CD4-positive, CD25-positive, alpha-beta regulatory T cell (primary cell): ENCODE measurements at places on chromosomes 4 and X.

GRCh38 chr4:83552924-83553323 lies 17.0 kb downstream of the GPAT3 start:
- DNase-seq: peak; percentile 21

DNA sequence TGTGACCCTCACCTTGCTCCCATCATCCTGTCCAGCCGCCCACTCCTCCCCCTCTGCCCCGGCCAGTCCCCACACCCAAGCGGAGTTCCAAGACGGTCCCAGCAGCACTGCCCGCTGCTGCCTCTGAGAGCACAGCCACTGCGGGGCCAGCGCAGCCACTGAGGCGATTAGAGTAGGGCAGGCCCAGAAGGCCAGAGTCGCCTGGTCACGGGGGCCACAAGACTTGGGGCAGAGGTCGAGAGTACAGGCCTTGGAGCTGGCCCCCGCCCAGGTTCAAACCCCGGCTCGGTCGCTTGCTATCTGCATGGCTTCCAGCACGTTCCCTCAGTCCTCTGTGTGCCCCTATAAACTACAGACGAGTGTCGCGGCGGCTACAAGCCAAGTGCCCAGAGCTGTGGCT lies 53.2 kb upstream of the ADRA2C start:
- no peak for DNase-seq

DNA sequence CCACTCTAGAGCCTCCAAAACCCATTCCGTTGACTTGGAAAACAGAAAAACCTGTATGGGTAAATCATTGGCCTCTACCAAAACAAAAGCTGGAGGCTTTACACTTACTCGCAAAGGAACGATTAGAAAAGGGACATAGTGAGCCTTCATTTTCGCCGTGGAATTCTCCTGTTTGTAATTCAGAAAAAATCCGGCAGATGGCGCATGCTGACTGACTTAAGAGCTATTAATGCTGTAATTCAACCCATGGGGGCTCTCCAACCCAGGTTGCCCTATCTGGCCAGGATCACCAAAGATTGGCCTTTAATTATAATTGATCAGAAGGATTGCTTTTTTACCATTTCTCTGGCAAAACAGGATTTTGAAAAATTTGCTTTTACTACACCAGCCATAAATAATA lies 60.8 kb downstream of the ZNF732 start:
- peak; percentile 60 for DNase-seq

DNA sequence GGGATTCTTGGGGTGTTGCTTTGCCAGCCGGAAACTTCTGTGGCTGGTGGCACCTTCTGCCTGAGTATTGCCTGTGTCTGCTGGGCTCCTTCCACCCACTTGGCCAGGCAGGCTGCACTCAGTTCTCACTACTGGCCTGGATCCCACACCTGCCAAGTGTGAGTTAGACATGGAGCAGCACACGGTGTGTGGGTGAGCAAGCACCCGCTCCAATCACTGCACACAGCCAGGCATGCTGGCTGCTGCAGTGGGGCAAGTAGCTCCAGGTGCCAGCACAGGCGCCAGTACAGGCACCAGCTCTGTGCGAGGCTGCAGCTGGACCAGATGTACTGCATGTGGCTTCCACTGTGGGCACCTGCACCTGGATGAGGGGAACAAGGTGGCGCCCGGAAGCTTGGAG lies 23.9 kb downstream of the DCUN1D4 start:
- DNase-seq: no peak

GRCh38 chr4:165328708-165329107 lies 1.2 kb downstream of the MSMO1 start:
- no peak for DNase-seq

DNA sequence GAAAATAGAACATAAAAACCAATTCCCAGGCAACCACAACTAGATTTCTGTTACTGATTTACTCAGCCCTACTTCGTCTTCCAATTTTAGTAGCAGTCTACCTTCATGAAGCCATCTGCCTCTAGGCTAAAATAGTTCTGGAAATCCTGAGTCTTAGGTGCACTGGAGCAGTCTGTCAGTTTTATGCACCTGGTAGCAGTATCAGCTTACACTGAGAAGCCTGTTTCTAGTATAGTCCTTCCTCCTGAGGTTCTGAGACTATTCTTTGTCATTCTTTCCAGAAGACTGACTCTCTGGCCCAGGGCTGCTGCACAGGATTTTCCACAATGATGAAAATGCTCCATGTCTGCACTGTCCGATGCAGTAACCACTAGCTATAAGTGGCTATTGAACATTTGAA lies 16.9 kb upstream of the HPRT1 start:
- DNase-seq: no peak

- DNase-seq: no peak
Observed at GRCh38 chr4:113106108-113106507, 56.7 kb downstream of the ANK2 start.

DNA sequence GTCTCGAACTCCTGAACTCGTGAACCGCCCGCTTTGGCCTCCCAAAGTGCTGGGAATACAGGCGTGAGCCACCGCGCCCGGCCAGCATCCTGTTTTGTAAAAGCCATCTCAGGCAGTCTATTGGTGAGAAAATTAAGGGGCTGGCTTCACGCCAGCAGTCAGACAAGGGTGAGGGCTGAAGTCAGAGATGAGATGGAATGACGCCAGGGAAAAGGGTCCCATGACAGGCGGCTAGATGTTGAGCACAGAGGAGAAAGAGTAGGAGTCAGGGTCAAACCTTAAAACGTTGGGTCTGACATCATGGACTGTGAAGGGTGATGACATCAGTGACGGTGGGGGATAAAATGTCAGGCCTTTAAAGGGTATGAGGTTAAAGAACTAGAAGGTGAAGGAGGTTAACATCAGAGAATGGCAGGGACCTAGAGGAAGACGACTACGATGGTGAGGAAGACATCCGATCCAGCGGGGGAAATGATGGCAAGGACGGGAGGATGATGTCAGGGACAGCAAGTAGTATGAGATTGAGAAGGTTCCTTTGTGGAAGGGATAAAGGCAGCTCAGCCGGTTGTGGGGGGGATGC lies 504 bp upstream of the RBM3 start:
- no peak for DNase-seq

GRCh38 chr4:114263233-114263632 lies 283.8 kb upstream of the ARSJ start:
- no peak for DNase-seq

DNA sequence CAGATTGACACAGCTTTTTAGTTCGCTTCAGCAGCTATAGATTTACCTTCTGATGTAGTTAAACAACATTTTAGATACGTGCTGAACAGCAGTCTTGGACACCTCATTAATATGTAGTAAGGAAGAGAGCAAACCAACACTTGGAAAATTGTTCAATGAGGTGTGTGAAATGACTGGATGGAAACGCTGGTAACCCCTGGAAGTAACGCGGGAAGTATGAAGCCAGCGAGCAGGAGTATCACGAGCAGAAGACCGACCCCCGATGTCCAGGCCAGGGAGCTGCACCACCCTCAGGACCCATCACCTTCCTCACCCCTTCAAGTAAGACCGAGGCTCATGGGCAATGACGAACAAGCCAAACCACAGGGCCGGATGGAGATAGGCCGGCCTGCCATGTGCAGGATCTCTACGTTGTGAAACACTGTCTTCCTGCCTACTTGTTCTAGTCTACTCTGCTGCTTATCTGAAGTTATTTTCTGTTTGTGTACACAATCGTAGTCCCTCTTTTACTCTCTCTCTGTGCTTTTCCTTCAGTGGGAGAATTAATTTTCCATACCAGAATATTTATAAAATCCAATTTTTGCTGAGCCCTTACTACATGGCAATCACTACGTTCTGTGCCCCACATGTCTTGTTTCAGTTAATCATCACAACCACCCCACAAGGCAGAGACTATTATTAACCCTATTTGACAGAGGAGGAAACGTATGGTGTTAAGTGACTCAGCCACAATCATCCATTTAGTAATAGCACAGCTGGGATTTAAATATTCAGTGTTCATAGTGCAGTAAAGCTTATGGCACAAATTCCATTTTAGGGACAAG lies 221.7 kb downstream of the APBB2 start:
- DNase-seq: peak; percentile 26

- no peak for DNase-seq
Observed at GRCh38 chr4:107122736-107123135, 86.6 kb upstream of the DKK2 start.

GRCh38 chr4:112327965-112328733 lies 31.0 kb downstream of the ALPK1 start:
- peak; percentile 78 for DNase-seq

GRCh38 chrX:20373063-20373462 lies 106.4 kb upstream of the RPS6KA3 start:
- DNase-seq: no peak

GRCh38 chrX:49228185-49228584 lies 5.0 kb downstream of the CACNA1F start:
- DNase-seq: no peak

GRCh38 chrX:23134136-23134535 lies 134.4 kb downstream of the DDX53 start:
- DNase-seq: no peak

DNA sequence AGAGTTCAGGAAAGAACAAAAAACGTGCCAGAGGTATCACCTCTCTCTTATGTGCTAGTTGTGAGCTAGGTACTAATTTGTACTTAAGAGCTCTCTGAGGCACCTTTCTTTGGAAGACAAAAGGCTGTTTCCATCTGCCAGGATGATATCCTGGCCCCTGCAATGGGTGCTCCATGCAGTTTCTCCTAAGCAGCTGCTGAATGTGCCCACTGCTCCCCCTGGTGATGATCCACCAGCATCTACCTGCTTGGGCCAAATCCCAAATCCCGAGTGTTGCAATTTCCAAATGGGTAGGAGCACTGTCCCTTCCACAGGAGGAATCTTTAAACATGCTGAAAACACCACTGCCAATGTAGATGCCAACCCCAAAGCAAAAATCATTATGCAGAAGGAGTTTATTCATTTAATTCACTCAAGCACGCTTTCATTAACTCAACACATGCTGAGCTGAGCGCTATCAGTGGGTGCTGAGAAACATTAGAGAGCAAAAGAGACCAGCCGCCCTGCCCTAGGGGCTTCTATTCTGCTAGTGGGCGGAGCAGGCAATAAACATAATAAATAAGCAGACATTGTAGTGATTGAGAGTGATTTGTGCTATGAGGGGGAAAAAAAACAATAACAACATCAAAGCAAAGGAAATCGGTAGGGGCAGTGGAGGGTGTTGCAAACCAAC lies 69.6 kb upstream of the C4orf50 start:
- no peak for DNase-seq

- no peak for DNase-seq
Observed at GRCh38 chrX:67100031-67100884, 443.6 kb upstream of the AR start.

DNA sequence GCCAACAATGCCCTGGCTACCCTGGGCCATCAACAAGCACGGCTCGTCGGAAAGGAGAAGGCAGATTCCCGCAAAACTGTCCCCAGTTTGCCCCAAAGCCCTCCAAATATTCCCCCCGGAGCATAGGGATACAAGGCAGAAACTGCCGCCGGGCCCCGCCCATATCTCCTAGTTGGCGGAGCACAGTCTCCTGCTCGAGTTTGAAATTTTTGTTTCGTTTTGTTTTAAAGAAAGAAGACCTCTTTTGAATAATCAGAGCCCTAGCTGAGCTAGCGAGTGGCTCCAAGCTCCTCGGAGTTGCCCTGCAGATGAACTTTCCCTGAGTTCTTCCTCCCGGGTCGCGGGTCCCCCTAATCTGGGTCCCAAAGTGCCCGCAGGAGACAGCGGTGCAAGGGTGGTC lies 138.1 kb upstream of the ZIC3 start:
- no peak for DNase-seq

DNA sequence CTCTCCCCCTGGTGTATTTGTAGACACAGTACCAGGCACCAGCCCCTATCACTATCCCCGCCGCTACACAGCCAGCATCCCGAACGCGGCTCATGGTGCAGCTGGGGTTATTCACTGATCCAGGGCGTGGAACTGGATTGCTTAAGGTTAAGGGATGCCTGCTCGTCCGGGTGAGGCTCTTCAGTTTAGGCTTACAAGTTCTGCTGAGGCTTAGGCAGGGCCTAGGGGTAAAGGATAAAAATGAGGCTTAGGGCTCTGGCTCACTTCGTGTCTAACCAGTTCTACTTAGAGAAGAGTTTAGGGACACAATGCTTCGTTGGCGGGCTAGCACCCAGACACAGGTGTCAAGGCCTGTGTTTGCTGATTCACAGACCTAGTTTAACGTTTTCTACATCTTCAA lies 2.2 kb downstream of the ARMCX2 start:
- DNase-seq: no peak
